Nephron progenitor cell (in vitro differentiated cells): ENCODE measurements at places on chromosomes 7 and 10.

DNA sequence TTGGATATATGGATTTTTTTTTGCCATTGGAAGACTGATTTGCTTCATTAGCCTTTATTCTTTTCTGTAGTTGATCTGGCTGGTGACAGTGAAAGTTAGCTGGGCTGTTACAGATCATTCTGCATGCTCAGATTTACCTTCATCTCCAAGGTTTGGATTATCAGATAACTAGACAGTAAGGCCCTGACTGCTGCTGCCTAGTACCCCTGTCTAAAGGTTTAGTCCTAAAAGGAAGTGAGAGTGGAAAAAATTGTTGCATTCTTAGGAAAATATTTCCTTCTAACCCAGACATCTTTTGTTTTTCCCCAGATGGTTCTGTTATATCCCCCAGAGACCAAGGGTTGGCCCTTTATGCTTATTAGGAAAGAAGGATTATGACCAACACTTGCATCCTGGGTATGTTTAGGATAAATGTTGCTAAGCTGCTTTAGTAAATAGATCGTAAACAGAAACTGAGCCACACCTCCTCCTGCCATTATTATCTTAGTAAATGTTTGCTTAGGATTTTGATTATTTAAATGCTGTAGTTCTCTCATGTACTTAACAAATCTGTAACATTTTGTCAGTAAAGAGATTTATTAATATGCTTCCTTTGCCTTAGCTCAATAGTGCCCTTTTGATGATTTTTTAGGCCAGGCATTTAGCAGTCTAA lies 44.4 kb downstream of the MCU start:
- no peaks in the 10 kb centered on the region for H3K27me3 ChIP-seq
- no peaks in the 10 kb centered on the region for H3K36me3 ChIP-seq
- DNase-seq, result no peak
- peaks cover 4% of the 10 kb centered on the region for H3K4me1 ChIP-seq
- no peak overlapping the region for H3K4me3 ChIP-seq
- H3K27ac ChIP-seq, result peak overlapping the region; percentile 58

- H3K27ac ChIP-seq, result no peak overlapping the region
- no peak overlapping the region for H3K4me3 ChIP-seq
- peaks cover 90% of the 10 kb centered on the region for H3K27me3 ChIP-seq
- no peaks in the 10 kb centered on the region for H3K36me3 ChIP-seq
- DNase-seq, result no peak
Measured at GRCh38 chr7:157005456-157006204, 4.8 kb downstream of the MNX1 start.

DNA sequence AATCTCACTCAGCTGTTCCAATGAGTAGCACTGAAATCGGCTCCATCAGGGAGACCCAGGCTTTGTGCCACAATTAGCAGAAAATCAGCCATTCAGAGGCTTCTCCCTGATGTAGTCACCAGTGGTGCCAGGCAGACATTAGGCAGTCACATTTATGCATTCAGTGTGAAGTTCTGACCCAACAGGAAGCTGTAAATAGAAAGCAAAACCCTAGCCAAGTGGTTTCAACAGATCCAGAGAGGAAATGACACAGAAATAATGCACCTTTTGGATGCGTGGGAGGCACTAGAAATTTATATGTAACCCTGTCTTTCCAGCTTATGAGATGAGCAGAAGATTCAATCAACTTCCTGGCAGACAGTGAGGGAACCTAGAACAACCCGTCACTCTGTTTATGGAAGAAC lies 186.4 kb downstream of the PDE1C start:
- H3K27ac ChIP-seq, result no peak overlapping the region
- no peaks in the 10 kb centered on the region for H3K27me3 ChIP-seq
- no peak for DNase-seq
- H3K4me1 ChIP-seq, result no peaks in the 10 kb centered on the region
- no peak overlapping the region for H3K4me3 ChIP-seq
- peaks cover 3% of the 10 kb centered on the region for H3K36me3 ChIP-seq

DNA sequence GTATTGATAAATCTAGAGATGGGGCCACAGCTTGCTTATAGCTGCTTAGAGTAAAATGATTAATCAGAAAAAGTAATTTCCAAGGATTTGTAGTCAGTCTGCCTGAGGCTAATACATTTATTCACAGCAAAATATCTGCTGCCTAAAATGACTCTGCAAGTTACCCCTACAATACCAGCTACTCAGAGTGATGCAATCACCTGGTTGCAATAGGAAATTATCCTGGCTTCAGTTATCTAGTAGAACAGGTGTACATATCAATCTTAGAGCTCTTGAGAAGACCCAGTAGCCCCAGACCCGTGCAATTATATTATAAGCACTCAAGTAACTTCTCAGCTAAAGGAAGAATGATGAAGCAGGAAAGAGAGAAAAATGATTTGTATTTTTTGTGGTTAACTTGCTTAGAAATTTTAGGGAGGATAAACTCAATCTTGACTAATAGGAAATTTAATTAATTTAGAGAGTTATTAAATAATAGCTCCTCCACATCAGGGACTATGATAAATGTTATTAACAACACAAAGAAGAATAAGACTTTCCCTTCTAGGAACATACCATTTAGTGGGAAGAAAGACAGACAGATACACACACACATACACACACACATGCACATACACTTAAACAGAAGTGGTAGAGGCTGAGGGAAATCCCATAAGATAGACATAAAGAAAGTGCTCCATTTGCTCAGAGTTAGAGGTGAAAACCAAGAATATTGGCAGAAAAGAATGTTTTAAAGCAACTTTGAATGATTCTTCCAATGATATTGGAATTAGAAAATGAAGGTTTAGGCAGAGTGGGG lies 140.4 kb upstream of the PRSS1 start:
- no peak overlapping the region for H3K27ac ChIP-seq
- DNase-seq, result no peak
- H3K36me3 ChIP-seq, result no peaks in the 10 kb centered on the region
- no peaks in the 10 kb centered on the region for H3K4me1 ChIP-seq

- H3K4me1 ChIP-seq, result peaks cover 12% of the 10 kb centered on the region
- H3K36me3 ChIP-seq, result no peaks in the 10 kb centered on the region
- no peak overlapping the region for H3K4me3 ChIP-seq
- no peaks in the 10 kb centered on the region for H3K27me3 ChIP-seq
- H3K27ac ChIP-seq, result no peak overlapping the region
Measured at GRCh38 chr7:46972205-46972604, 609.7 kb downstream of the TNS3 start.

DNA sequence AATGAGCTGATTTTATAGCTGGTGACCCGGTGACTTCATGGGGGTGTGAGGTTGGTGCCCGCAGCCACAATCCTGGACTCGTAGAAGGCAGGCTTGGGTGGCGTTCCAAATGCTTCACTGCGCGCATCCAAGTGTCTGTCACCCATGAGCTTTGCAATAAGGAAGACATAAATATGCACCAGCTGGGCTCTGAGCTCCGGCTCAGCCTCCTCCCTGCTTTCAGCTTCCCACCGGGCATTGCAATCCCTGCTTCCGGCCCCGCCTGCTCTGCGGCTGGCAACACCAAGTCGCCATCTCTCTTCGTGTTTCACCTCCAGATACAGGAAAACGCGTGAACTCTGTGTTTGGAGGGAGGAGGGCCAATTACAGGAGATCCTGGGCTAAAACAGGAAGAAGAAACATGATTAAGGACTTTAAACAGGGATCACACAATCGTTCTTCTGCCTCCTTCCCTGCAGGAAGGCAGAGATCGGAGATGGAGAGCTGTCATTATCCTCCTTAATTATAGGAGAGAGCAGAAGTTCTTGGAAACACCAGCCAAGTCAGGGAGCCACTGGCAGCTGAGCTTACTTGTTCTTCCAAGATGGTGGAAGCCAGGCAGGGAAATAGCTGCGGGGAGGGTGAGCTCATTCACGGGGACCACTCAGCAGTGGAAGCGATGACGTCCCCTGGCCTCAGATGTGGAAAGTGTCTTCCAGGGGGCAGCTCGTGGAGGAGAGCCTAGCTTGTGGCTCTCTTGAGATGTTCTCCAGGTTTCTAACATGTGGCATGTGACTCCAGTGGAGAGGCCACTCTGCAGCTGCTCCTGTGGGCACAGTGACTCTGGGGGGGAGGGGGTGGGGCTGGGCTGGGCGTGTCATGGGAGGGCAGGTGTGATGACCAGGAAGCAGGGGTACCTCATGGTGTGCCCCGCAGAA lies 134.9 kb downstream of the CAMK1D start:
- peaks cover 35% of the 10 kb centered on the region for H3K4me1 ChIP-seq
- H3K27me3 ChIP-seq, result peaks cover 10% of the 10 kb centered on the region
- H3K4me3 ChIP-seq, result no peak overlapping the region
- H3K27ac ChIP-seq, result peak overlapping the region; percentile 10
- no peak for DNase-seq
- H3K36me3 ChIP-seq, result no peaks in the 10 kb centered on the region

DNA sequence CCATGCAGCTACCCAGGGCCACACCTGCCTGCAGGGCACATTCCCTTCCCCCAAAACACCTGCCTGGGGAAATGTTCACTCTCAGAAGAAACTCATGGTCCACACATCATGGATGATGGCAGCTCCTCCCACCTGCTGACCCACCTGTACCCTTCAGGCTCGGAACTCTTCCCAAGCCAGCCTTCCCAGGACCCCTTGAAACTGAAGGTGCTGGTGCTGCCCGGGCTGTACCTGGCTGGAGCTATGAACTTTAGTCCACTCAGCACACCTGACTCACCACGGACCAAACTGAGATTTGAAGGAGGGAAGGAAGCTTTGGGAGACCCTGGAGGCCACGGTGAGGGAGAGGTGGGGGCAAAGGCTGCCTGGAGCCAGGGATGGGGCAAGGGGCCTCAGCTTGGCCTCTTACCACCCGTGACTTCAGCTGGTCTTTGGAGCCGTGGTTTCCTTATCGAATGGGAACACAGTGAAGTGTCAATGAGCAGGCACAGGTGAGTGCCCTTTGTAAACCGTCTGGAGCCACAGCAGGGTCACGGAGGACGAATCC lies 30.1 kb upstream of the INPP5A start:
- no peak overlapping the region for H3K27ac ChIP-seq
- H3K27me3 ChIP-seq, result peaks cover 14% of the 10 kb centered on the region
- no peak overlapping the region for H3K4me3 ChIP-seq
- no peak for DNase-seq
- peaks cover 12% of the 10 kb centered on the region for H3K4me1 ChIP-seq

GRCh38 chr7:112448891-112449290 lies 1.4 kb upstream of the IFRD1 start:
- peak overlapping the region; percentile 0 for H3K27ac ChIP-seq
- H3K4me3 ChIP-seq, result peak overlapping the region; percentile 91
- DNase-seq, result no peak
- H3K36me3 ChIP-seq, result no peaks in the 10 kb centered on the region

- H3K27ac ChIP-seq, result no peak overlapping the region
- peaks cover 12% of the 10 kb centered on the region for H3K27me3 ChIP-seq
- peaks cover 20% of the 10 kb centered on the region for H3K4me1 ChIP-seq
Measured at GRCh38 chr10:97063983-97064837, 121.5 kb downstream of the SLIT1 start.

- no peak overlapping the region for H3K4me3 ChIP-seq
- DNase-seq, result no peak
- no peak overlapping the region for H3K27ac ChIP-seq
- peaks cover 6% of the 10 kb centered on the region for H3K27me3 ChIP-seq
- H3K4me1 ChIP-seq, result no peaks in the 10 kb centered on the region
Measured at GRCh38 chr7:64625114-64626082, 40.5 kb upstream of the ZNF107 start.

- no peak for DNase-seq
- no peak overlapping the region for H3K27ac ChIP-seq
- peaks cover 39% of the 10 kb centered on the region for H3K36me3 ChIP-seq
- H3K27me3 ChIP-seq, result peaks cover 4% of the 10 kb centered on the region
- peaks cover 31% of the 10 kb centered on the region for H3K4me1 ChIP-seq
Measured at GRCh38 chr7:35697414-35698175, 2.7 kb upstream of the HERPUD2 start.

DNA sequence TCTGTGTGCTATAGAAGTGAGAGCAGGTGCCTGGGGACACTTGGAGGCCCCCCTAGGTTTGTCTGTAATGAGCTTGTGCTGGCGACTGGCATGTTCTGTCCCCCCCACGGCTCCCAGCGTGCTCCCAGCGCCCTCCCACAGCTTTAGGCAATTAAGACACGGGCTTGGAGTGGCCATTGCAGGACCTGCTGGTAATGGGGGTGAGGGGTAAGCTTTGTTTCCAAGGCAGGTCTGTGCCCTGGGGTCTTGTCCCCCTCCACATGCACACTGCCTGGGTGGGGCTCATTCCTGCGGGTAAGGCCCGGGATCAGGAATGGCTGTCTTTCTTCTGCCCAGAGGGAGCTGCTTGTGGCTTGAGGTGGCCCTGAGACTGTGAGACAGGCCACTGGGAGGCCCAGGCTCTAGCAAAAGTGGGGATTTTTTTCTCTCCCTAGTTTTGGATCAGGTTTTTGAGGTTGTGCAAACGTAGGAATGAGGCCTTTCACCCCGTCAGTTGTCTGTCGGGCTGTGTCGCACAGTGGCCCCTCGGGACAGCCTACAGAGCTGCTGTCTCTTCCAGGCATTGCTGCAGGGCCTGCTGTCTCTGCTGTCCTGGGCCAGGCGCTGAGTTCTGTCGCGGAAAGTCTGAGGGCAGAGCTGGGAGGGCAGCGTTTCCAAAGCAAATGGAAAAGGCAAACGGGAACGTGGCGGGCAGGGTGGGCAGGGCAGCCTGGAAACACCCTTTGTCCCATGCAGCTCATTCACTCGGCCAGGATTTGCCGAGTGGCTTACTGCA lies 107.4 kb downstream of the LHPP start:
- no peak for DNase-seq
- peak overlapping the region; percentile 57 for H3K27ac ChIP-seq
- H3K4me1 ChIP-seq, result peaks cover 28% of the 10 kb centered on the region
- no peak overlapping the region for H3K4me3 ChIP-seq
- peaks cover 8% of the 10 kb centered on the region for H3K36me3 ChIP-seq

DNA sequence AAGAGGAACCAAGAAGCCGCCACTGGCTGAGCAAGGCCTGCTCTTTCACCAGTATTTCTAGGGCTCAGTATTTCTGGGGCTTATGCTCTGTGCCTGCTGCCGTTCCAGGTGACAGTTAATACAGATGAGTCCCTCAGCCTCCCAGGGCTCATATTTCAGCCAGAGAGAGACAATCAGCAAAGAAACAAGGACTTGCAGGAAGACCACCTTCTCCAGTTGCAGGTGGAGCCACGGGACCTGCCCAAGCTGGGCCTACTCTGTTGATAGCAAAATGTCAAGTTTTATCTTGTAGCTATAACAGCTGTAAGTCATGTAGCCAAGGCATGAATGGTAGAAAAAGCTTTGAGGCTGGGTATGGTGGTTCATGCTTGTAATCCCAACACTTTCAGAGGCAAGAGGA lies 42.7 kb downstream of the NPTX2 start:
- no peak overlapping the region for H3K4me3 ChIP-seq
- H3K36me3 ChIP-seq, result no peaks in the 10 kb centered on the region
- H3K27ac ChIP-seq, result no peak overlapping the region
- no peak for DNase-seq
- peaks cover 11% of the 10 kb centered on the region for H3K27me3 ChIP-seq

- no peak overlapping the region for H3K4me3 ChIP-seq
- no peaks in the 10 kb centered on the region for H3K36me3 ChIP-seq
- no peaks in the 10 kb centered on the region for H3K27me3 ChIP-seq
- H3K4me1 ChIP-seq, result peaks cover 34% of the 10 kb centered on the region
- no peak for DNase-seq
Measured at GRCh38 chr7:70047891-70048448, 449.7 kb downstream of the AUTS2 start.

- no peak for DNase-seq
- H3K27me3 ChIP-seq, result no peaks in the 10 kb centered on the region
- no peak overlapping the region for H3K27ac ChIP-seq
- no peaks in the 10 kb centered on the region for H3K4me1 ChIP-seq
- H3K4me3 ChIP-seq, result no peak overlapping the region
Measured at GRCh38 chr10:57898231-57898630, 369.5 kb downstream of the IPMK start.
